Naive B cell (primary cell): ENCODE measurements at places on chromosomes 6 and 20.

- no peak for DNase-seq
Observed at GRCh38 chr6:3890047-3890446, 40.9 kb downstream of the FAM50B start.

GRCh38 chr20:11200423-11200822 is 526.6 kb upstream of the JAG1 start:
- no peak for DNase-seq

DNA sequence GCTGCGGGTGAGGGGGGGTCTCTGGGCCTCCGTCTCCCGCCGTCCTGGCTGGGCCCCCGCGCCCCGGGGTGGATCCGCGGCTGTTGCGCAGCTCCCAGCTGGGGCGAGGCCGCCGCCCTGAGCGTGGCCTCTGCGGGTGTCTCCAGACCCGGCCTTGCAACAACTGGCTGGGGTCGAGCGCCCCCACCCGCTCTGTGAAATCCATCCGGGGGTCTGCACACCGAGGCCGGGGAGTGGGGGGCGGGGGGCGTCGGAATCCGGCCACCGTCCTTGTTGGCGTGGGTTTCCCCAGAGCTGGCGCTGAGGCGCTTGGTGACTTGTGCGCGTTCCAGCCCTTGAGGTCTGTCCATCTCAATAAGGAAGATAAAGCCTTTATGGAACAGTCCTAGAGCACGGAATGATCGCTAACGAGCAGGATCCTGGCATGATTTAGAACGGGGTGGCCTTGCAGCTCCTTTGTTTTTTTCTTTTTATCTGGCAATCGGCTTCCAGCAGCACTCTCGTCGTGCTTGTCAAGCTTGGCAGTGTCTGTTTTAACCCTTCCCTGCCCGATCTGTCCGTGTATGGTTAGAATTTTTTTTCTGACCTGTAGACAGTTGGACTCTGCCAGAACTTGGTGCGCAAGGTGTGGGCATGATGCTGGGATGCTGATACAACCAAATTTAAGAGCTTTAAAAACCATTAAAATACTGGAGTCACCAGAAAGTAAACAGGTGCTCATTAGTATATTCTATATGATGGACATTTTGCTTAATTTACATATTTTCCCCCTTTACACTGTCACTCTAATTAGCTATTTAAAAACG is 675 bp downstream of the DSTN start:
- no peak for DNase-seq

GRCh38 chr20:9510911-9511310 is 3.5 kb upstream of the LAMP5 start:
- DNase-seq, result no peak

DNA sequence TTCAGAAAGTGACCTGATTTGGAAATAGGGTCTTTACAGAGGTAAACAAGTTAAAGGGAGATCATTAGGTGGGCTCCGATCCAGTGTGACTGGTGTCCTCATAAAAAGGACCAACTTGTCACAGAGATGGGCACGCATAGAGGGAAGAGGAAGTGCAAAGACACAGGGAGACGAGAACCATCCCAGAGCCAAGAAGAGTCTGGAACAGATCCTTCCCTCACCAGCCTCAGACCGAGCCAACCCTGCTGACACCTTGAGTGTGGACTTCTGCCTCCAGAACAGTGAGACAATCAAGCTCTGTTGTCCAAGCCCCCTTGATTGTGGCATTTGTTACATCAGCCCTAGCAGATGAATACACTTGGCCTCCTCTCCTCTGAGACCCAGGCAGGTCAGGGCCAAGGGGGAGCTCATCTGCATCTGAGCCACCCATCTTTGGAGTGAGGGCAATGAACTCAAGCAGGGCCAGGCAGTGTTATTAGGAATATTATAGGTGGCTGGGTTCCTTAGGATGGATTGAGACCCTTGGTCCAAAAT is 22.2 kb upstream of the SCML4 start:
- no peak for DNase-seq

DNA sequence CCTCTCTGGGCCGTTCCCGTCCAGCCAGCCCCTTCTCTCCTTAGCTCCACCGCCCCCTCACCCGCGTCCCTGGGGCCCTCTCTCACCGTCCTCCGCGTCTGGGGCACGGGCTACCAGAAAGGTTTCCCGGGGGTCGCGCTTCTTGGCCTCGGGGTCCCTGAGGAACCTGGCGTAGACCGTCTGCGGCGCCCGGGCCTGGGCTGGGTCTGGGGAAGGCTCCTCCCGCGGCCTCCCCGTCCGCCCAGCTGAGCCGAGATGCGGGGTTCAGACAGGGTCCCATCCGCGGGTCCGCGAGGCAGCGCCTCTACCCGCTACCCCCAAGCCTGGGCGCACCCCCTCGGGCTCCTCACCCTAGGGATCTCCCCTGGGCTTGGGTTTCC is 1.1 kb downstream of the TULP1 start:
- DNase-seq, result no peak

- no peak for DNase-seq
Observed at GRCh38 chr20:22861231-22861980, 173.7 kb upstream of the SSTR4 start.

- DNase-seq, result no peak
Observed at GRCh38 chr6:107458672-107459282, 587 bp downstream of the PDSS2 start.

DNA sequence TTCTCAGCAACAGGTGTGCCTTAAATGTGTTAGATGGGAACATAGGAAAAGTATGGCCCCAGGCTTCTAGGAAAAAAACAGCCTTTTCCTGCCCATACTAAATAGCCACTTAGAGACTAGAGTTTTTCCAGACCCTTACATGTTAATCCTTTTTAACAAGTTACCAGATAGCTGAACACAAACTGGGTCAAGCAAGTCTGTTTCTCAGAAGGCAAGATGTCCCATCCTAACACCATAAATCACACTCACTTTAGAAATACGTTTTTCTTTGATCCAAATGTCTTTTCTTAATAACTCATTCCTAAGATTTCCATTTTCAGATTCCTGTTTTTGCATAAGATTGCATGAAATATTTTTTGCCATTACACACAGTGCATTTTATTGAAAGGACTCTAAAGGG is 241.3 kb downstream of the KCNQ5 start:
- no peak for DNase-seq

- peak; percentile 33 for DNase-seq
Observed at GRCh38 chr20:53609491-53610445, 16.1 kb upstream of the ZNF217 start.

DNA sequence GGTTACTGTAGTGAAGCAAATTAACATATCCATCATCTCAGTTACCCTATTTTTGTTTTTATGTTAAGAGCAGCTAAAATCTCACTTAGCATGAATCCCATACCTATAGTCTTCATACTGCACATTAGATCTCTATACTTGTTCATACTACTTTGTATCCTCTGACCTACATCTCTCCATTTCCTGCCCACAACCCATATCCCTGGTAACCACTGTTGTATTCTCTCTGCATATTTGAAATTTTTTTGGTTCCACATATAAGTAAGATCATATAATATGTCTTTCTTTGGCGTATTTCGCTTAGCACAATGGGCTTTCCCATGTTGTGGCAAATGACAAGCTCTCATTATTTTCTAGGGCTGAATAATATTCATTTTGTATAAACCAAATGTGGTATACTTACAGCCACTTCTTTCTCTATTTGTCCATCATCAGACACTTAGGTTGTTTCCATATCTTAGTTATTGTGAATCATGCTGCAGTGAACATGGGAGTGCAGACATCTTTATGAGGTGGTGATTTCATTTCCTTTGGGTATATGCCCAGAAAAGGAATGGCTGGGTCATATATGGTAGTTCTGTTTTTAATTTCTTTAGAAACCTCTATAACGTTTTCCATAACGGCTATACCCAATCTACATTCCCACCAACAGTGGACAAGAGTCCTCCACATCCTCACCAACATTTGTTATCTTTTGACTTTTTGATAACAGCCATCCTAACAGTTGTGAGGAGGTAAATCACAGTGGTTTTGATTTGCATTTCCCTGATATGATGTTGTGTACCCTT is 39.8 kb downstream of the BACH2 start:
- no peak for DNase-seq

DNA sequence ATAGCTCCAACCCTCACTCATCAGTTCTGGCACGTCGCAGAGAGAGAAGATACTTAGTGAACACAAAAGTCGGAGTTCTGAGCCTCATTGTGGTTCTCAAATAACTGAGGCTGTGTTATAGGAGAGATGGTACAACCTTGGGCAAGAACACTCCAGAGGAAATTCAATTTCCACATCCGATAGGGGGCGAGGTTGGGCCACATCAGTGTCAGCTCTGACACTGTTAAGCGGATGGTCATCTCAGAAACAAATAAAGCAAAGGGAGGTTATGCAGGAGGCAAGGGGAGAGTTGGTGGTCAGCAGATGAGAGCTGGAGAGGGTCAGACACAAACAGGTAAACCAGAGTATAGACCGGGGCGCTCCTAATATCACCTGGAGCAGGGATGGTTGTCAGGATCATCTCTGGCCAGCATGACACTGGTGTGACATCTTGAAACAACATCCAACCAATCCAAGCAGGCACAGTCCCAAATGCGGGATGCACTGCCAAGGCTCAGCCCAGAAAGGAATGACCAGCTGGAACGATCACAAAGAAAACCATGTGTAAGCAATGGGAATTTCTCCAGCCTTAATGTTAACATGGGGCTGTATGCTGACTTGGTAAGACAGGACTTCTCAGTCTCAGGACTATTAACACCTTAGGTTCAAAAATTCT is 331.8 kb downstream of the HACE1 start:
- DNase-seq, result no peak

DNA sequence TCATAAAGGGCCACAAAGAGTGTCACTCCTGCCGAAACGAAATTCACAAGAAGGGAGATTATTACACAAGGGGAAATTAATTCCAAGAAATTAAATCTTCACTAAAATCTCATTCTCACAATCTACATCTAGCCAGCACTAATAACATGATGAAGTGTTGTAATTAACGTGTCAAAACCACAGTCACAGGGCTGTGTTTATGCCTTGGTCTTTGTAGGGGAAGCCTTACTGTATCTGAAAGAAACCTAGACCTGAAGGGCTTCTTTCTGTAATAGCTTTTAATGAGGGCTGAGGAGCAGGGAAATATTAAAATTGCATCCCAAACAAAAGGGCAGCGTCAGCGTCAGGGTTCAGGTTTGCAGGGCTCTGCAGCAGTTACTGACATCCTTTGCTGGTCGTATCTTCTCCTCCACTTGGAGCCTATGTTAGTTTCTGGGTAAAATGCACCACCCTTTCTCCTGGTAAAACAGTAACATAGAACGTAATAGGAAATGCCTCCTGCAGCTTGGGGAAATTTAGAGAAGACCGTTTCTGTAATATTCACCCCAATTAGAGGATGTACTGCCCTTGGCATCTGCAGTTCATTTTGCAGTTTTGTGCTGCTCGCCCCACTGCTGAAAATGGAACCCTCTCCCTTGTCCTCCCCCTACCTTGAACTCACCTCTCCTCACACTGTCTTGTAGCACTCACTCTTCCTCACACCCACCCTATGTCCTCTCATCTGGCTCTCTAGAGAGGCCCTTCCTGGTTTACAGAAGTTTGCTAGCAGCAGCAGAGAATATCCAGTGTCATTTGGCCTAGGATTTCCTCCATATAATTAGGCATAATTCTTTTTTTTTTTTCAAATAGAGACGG is 109.0 kb upstream of the TRAF3IP2 start:
- DNase-seq, result no peak

GRCh38 chr20:20014659-20015058 is 2.5 kb upstream of the NAA20 start:
- no peak for DNase-seq

DNA sequence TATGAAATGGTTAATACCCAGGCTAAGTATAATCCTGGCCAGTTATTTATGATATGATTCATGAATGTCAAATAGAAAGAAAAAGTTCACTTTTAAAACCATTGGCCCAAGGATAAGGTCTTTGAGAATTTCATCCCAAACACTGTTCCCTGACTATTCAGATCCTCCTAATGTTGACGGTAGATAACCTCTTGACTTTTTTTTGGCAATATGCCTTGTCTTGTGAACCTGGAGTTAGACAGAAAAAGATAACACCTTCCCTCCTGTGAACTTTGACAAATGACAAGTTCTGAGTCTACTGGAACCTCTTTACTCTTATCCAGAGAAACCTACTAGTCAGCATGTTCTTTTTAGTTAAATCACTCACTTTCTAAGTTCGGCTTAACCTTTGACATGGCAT is 166.8 kb upstream of the PREP start:
- DNase-seq, result no peak

DNA sequence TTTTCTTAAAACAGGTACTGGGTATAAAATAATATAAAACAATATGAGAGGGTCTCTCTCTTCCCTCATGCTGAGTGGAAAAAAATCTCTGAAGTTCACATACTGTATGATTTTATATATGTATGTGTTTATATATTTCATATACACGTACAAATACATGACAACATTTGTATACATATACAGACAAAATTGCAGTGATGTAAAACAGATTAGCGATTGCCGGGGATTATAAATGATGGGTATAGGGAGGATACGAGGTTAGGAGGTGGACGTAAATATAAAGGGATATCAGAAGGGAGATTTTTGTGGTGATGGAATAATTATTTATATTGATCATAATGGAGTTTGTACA is 194.8 kb upstream of the PRSS16 start:
- no peak for DNase-seq

GRCh38 chr6:75374961-75375400 is 90.4 kb upstream of the TMEM30A start:
- DNase-seq, result no peak

GRCh38 chr20:50208085-50208491 is 17.5 kb downstream of the CEBPB start:
- DNase-seq, result no peak

DNA sequence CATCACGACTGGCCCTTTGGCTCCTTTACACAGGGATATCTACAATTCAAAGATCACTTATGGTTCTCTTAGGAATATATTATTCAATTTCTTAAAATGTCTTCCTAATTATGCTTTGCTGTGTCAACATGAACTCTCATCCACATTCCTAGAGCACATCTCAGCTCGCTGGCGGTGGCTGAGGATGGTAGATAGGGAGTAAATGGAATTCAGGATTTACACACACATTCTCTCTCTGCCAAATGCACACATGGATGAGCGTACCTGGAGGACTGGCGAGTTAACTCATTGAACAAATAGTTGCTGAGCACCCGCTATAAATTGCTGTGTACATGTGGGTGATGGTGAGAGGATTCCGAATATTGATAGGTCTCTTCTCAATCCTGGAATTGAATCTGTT is 4.8 kb upstream of the MRPS10 start:
- DNase-seq, result no peak

- no peak for DNase-seq
Observed at GRCh38 chr6:21605166-21605565, 11.6 kb downstream of the SOX4 start.

- no peak for DNase-seq
Observed at GRCh38 chr6:139988685-139989084, 614.2 kb upstream of the CITED2 start.

GRCh38 chr6:108166664-108167448 is 1.0 kb downstream of the NR2E1 start:
- no peak for DNase-seq

- DNase-seq, result no peak
Observed at GRCh38 chr20:49853640-49854039, 41.0 kb downstream of the SLC9A8 start.

GRCh38 chr6:134590004-134590403 is 272.1 kb upstream of the SGK1 start:
- DNase-seq, result no peak

GRCh38 chr20:44734938-44735337 is 10.7 kb upstream of the KCNK15 start:
- DNase-seq, result no peak

GRCh38 chr6:148981515-148981914 is 234.7 kb downstream of the UST start:
- DNase-seq, result no peak

GRCh38 chr6:28370440-28370839 is 20.7 kb downstream of the ZKSCAN3 start:
- no peak for DNase-seq

- no peak for DNase-seq
Observed at GRCh38 chr6:12578751-12579150, 137.8 kb upstream of the PHACTR1 start.
